ENCODE measurements at places on chromosomes 1 and 21.

DNA sequence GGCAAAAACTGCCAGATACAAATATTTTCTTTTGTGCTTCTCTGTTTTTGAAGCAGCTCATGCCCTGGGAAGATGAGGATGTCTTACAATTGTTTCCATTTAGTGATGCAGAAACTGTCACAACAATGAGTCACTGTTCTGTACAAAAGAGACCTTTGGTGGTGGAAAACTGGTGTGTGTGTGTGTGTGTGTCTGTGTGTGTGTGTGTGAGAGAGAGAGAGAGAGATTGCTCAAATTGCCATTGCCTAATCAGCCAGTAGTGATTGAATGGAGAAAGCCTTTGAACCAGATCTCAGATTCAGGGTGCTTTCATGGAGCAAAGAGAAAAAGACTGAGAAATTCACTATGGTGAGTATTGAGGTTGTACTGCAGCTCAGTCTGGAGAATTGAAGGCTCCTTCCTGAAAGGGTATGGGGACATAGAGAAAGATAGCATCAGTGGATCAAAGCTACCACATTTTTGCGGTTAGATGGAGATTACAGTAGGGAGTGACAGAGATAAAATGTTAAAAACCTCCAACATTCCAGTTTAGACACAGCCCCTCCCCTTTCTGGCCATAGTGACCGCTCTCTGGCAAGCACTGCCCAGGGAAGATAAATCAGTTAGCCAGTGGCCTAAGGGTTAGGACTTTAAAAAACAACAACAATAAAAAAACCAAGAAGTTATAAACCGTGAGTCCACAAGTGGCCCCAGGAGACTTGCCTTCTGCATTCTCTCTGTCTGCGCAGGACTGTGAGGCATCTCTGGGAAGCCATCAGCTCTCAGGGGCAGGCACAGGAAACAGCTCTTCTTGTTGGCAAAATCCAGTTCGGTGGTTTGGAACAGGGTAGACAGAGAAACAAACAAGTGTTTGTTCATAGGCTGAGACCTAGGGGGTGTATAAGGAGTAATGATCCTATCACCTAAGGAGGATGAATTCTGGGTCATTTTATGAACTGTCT is 406.5 kb downstream of the DUSP10 start:
- no peak for DNase-seq

GRCh38 chr1:19754482-19754881 is 45.2 kb downstream of the TMCO4 start:
- no peak for DNase-seq

DNA sequence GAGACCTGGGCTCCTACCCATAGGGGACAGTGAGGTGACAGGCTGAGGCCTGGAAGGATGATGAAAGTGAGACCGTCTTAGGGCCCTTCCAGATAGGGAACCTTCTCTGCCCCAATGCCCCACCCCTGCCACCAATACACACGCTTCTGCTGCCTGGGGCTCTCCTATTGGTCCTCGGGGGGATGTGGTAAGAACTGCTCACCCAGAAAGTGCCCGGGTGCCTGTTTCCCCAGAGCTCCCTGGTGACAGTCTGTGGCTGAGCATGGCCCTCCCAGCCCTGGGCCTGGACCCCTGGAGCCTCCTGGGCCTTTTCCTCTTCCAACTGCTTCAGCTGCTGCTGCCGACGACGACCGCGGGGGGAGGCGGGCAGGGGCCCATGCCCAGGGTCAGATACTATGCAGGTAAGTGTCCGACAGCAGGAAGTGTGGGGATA is 948 bp downstream of the SEMA4A start:
- no peak for DNase-seq

DNA sequence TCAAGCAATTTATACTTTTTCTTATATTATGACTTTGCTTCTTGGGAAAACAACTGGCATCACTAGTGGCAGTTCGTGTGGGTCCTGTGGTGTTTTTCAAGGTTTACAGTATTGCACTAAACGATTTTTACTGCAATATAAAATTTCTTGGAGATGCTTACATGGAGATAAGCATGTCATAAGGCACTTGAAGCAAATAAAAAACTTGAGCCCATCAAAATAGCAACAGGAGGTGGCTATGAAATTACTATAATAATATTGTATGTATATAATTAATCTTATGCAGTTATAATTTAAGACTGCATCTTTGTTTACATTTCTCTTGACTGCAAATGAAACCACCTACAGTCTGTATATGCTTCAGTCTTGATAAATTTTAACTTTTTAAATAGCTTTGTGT is 29.3 kb upstream of the CHAF1B start:
- DNase-seq, result no peak

- DNase-seq, result no peak
Measured at GRCh38 chr1:173294843-173295242, 87.7 kb upstream of the TNFSF4 start.

DNA sequence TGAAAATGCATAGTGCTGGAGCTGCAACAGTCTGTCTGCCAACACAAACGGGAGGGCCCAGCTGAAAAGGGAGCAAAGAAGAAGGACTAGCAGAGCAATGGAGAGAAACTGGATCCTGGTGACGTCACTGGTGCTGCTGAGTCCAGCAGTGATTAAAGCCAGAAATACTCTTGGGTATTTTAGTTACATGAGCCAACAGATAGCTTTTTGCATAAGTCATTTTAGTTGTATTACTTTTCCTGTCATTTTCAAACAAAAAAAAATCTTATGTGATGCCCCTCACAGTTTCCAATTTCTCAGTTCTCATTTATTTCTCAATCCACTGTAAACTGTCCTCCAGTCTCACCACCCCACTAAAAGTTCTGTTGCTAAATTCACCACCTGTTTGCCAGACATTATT is 38.7 kb upstream of the NEK7 start:
- no peak for DNase-seq

GRCh38 chr1:18536915-18537314 is 56.2 kb downstream of the KLHDC7A start:
- no peak for DNase-seq

- no peak for DNase-seq
Measured at GRCh38 chr1:201783058-201783457, 45.9 kb upstream of the IPO9 start.

GRCh38 chr1:235050911-235051360 is 77.7 kb downstream of the TOMM20 start:
- no peak for DNase-seq

GRCh38 chr1:90729504-90730242 is 12.6 kb upstream of the BARHL2 start:
- no peak for DNase-seq

DNA sequence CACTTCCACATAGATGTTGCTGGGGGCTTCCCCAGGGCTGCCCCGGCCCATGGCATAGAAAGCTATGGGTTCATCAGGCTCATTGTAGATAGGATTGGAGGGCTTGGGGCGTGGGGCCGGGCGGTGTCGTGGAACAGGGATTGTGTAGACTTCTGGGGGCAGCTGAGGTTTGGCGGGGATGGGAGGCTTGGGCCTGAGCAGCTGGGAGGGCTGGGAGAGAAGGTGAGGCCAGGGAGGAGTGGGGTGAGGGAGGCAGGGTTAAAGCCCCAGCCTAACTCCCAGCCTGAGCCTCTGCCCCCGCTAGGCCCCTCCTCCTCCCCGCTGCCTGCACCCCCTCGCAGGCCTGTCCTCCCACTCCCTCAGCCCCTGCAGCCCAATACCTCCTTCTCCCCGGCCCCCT is 7.4 kb downstream of the SH2D2A start:
- no peak for DNase-seq

DNA sequence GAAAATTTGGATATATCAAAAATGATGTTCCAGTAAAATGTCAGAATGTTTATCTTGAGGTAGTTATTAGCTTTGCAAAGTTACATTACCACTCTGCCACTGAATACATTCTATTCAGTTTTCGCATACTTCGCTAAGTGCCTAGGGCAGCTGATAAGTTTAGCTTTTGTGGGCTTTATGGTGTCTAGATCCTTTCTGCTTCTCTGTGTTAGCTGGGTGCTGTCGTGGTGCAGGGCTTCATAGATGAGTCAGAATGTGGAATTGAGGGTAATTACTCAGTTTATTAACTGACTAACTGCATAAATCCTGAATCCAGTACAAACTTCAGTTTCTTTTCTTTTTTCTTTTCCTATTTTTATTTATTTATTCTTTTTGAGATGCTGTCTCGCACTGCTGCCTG is 21.5 kb downstream of the NCAM2 start:
- no peak for DNase-seq

GRCh38 chr1:110914676-110915075 is 41.7 kb downstream of the CD53 start:
- DNase-seq, result no peak

GRCh38 chr1:42153624-42154023 is 414 bp downstream of the GUCA2B start:
- no peak for DNase-seq

DNA sequence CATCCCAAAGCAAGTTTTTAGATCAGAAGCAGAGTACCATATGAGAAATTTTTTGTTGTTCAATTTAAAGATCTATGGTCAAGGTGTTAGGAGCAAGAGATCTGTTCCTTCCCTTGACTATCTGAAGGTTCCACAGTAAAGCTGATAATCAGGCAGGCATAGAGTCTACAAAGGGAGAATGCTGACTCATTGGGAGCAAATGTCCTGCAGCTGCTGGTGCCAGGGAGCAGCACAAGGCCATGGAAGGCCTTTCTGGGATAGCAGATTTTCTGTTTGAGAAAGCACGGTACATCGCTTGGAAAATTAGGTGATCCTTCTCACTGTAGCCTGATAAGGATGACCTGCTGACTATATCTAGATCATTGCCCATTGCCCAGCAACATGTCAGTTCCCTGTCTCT is 210.1 kb upstream of the C1orf87 start:
- no peak for DNase-seq

GRCh38 chr1:244917073-244917670 is 52.8 kb upstream of the HNRNPU start:
- DNase-seq, result no peak
